ENCODE measurements at places on chromosomes 1 and 21.
A peak's percentile ranks its signal among the peaks of the same experiment; 100 is the strongest.

- peak; percentile 73 for DNase-seq
Observed at GRCh38 chr1:169511316-169512005, 25.7 kb upstream of the SLC19A2 start.

- no peak for DNase-seq
Observed at GRCh38 chr1:221644145-221644448, 97.8 kb downstream of the DUSP10 start.

DNA sequence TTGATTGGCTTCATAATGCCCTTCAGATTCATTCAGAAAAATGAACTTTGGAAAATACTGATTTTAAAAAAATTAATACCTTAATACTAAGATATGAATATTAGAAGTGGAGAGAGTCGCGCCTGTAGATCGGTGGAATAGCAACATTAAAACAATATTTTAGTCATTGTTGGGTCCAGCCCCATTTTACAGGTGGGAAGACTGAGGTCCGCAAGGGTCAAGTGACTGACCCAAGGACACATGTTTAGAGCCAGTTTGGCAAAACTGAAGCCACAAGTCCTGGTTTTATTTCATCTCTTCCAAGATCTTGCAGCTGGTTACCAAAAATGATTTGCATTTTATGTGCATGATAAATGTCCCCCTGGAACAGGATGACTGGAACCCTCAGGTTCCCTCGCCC lies 113.6 kb upstream of the TMEM51 start:
- DNase-seq = no peak

DNA sequence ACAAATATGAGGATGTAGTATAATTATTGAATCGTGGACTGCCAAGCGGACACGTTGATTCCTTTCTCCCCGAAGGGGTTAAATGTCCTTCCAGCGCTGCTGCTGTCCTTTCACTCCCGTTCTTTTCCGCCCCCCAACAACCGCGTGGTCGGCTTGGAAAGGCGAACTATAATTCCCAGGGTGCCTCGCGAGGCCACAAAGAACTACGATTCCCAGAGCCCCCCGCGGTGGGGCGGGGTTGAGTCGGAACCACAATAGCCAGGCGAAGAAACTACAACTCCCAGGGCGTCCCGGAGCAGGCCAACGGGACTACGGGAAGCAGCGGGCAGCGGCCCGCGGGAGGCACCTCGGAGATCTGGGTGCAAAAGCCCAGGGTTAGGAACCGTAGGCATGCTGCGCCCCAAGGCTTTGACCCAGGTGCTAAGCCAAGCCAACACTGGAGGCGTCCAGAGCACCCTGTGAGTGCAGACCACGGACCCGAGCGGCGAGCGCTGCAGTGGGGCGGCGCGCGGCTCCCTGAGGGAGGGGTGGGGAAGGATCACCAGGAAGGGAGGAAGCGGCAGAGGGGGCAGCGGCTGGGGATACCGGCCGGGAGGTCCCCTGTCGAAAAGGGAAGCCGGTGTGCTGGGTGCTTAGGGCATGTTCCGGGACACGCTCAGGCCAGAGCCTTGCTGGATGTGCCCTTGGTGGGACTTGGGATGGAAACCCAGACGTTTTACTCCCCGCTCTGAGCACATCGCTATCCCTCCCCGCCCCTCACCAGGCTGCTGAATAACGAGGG lies at the start of gene LAMTOR2:
Gene LAMTOR2, plus strand, starts transcription at position 283 of the 781 bp plus-strand sequence. Its CDS starts 108 bp downstream, at position 391.
- DNase-seq = peak; percentile 98

DNA sequence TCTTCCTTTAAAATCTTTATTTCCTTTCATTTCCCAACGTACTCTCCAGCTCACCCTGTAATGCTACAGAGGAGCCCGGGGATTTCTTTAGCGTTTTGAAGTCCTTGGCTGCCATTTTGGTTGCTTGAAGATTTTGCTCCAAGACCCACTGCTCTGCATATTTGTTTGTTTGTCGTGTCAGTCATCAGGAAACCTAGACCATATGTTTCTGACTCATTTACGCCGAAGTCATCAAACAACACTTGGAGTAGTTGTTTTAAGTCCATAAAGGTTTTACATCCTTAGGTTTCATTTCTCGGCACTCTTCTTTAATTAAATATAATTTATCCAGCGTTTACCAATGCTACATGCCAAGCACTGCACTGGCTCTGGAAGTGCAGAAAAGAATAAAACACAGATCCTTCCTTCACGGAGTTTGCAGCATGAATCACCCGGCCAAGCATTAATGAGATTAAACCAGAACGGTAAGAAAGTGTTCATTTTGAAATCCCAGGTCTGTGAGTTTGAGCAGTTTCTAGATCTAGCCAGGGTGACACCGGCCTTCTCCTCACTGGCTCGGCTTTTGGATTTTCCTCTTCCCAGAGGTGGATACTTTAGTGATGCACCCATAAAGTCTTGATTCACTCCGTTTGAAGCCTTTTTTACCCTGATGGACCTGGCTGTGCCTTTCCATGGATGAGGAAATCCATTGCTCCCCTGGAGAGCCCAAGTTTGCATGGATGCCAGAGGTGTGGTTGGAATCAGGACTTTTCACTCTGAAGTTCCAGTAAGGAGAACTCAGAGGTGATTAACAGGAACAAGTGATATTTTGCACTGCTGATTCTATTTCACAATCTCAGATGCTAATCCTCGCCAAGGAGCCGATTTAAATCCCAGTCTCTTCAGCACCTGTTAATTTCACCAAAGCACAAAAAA lies 109.3 kb downstream of the KAZN start:
- no peak for DNase-seq

- no peak for DNase-seq
Observed at GRCh38 chr1:77015748-77016341, 148.6 kb downstream of the ST6GALNAC5 start.

GRCh38 chr1:16286122-16286521 lies 49.1 kb upstream of the CPLANE2 start:
- no peak for DNase-seq

GRCh38 chr1:89809556-89809955 lies 11.3 kb upstream of the LRRC8D start:
- DNase-seq = peak; percentile 7

GRCh38 chr1:153796786-153797659 lies 21.8 kb downstream of the SLC27A3 start:
- peak; percentile 62 for DNase-seq

GRCh38 chr1:45037456-45037855 lies 25.4 kb downstream of the UROD start:
- DNase-seq = no peak

DNA sequence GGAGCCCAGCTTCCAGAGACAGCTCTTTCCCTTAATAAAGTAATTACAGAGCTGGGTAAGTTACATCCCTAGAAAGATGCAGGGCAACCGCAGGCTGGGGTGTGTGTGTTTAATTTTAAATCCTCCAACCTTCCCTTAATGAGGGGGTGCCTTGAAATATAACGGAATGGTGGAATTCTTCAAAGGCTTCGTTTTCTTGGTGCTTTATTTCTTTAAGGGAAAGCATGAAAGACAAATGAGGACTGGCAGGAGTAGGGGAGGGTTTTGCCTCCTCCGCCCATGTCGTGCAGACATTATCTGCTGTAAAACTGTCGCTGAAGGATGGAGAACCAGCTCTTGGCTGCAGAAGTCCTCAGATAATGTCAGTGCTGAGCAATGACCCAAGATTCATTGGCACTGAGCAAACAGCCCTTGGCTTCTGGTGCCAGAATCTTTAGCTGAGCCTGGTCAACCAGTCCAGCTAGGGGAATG lies 15.5 kb downstream of the SLC6A17 start:
- DNase-seq = no peak

GRCh38 chr1:14800014-14800413 lies 201.5 kb downstream of the KAZN start:
- DNase-seq = no peak

GRCh38 chr1:113846391-113847035 lies 25.0 kb downstream of the PTPN22 start:
- no peak for DNase-seq

DNA sequence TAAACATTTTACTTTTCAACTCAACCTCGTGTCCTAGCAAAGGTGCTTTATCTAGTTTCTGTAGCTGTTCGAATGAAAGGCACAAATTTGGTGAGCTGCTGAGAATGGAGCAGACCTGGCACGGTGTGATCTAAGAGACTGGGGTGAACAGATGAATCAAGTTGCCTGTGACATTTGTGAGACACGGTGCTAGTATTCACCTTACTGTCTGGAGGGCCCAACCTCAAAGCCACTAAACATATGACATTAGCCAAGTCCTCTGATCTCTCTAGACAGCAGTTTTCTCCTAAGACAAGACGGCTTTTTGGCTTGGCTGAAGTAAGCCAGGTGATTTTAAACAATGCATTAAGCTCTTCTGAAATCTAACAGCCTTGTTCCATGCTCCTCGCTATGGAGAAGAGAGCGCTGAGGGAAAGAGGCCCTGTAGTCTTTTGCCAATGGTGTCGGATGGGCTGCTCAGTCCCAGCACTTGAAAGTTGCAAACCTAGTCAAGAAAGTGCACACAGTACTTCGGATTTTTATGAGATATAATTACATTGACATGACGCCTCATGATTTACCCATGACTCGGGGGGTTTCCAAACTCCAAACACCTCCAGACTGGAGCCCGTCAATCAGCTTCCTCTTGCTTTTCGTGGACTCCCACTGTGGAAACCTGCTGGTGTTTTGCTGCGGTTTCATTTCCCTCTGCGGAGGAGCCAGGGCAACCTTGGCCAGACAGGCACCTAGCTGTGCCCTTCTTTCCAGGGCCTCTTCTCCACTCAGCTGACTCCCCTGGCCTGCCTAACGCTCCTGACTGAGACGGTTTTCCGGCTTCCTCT lies 794 bp upstream of the TOR3A start:
- DNase-seq = no peak

DNA sequence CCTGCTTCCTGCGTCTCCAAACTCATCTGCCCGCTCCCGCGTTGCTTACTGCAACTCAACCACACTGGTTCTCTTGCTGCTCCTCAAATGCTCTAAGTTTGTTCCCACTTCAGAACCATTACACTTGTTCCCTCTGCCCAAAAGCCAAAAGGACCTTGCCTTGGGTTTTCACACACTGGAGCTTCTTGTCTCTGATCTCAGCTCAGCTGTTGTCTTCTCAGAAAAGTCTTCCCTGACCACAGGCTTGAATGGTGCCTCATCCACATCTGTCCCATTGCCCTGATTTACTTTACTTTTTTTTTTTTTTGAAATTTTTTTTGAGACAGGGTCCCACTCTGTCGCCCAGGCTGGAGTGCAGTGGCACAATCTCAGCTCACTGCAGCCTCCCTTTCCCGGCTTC lies 44.3 kb upstream of the SYT14 start:
- no peak for DNase-seq

- no peak for DNase-seq
Observed at GRCh38 chr1:154186852-154187501, 4.9 kb downstream of the TPM3 start.

DNA sequence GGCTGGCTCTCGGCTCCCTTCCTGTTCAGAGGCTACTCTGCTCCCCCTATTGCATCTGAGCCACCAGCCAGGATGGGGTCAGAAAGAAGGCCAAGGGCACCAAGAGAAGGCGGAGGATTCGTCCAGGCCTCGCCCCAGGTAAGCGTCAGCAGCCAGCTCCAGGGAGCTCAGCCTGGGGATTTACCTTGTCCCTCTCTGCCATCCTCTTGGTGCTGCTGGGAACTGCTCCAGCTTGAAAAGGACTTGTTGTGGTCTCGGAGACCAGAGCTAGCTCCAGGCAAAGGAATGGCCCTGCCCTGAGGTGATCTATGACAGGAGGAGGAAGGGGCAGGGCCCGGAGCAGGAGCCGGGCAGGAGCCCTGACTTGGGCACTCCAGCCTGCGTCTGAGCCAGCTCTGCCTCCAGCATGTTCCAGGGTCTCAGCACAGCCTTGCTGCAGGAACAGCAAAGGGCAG lies 113.7 kb upstream of the IFFO2 start:
- no peak for DNase-seq

GRCh38 chr1:180266275-180267210 lies 36.5 kb downstream of the LHX4 start:
- DNase-seq = no peak

- DNase-seq = peak; percentile 64
Observed at GRCh38 chr1:175822580-175822979, 79.2 kb upstream of the TNR start.

- peak; percentile 80 for DNase-seq
Observed at GRCh38 chr1:182143154-182143657, 81.7 kb upstream of the ZNF648 start.

DNA sequence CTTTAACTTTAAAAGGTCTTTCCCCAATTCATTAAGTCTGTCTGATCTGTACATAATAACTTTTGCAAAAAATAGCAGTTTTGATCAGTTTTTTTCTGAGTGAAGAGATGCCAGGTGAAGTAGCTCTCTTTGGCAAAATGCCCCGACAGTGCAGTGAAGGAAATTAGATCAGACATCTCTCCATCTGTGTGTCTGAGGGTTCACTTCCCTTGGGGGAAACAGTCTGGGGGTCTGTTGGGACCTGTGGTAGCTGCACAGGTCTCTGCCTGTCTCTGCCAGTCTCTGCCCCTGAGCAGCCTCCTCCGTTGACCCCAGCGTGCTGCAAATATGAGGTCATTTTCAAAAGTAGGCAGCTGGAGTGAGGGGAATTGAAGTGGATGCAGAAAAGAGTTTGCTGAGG lies 54.5 kb downstream of the TBCE start:
- no peak for DNase-seq

DNA sequence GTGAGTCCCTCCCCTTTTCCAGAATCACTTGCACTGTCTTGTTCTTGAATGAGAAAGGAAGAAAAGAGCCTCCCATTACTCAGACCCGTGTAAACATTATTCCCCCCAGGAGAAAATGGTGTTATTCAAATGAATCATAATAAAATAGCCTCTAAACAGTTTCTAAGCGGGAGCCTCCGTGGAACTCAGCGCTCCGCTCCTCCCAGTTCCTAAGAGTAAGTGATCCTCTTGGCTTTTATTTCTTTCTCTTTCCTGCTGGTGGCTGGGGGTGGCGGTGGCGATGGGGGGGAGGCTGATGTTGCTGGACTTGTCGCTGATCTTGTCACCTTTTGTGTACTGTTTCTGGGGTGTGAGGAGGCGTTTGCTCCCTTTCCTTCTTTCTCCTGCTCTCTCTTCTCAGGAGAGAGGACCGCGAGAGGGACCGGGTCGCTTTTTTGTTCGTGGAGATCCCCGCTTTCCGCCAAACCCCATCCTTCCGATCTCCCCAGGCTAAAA lies 781 bp downstream of the PROX1 start:
- DNase-seq = no peak

DNA sequence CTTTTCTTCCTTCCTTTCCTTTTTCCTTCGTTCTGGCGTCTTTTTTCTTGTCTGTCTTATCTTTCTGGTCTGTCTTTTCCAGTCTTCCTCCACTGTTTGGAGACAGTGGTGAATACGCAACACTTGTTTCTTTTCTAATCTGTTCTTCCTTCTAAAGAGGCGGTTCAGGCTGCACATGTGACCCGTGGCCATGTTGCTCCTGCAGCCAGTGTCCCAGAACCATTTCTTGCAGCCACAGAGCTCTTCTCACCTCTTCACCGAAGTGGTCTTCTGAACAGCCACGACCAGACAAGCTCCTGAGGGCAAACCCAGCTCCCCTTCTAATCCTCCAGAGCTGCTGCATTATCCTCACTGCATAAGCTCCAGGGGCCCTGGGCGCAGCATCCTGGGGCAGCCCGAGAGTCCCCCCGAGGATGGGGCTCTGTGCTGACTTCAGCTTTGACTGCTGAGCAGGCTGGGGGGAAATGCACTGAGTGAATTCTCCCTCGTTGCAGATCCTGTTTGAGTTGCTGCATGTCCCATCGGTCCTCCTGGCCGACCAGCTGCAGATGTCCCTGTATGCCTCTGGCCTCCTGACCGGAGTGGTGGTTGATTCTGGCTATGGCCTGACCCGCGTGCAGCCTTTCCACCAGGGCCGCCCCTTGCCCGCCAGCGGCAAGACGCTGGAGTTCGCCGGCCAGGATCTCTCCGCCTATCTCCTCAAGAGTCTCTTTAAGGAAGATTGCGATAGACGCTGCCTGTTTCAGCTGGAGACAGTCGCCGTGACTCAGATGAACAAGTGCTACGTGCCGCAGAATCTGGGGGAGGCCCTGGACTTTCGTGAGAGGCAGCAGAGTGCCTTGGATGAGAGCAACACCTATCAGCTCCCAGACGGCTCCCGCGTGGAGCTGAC lies 70.4 kb downstream of the ACTL8 start:
- DNase-seq = no peak
